ENCODE measurements at places on chromosomes 5 and 9.

DNA sequence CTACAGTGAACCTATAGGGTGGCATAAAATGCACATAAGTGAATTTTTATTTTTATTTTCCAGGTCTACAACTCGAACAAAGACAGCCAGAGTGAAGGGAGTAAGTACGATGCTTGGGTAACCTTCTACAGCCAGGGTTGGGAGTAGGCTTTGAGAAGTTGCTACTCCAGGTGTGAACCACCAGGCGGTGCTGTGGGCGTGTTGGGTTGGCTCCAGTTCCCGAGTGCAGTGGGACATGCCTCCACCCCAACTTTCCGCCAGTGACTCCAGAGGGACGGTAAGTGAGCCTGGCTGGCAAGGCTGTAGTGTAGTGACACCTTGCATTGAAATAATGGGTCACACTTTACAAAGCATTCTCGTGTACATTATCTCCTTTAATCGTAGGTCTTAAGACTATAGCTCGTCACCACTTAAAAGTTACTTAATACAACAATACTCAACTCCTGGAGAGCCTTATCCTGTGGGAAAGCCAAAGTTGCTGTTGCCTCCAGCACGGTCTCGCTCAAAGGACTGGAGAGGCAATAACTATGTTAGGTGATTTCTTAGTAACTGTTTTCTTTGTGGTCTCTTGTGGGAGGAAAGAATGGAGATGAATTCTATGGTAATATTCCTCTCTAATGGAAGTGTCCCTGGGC lies 244.0 kb downstream of the ARHGAP26 start:
- DNase-seq, result no peak

- no peak for DNase-seq
Observed at GRCh38 chr9:110069326-110070248, 138.4 kb downstream of the C9orf152 start.

DNA sequence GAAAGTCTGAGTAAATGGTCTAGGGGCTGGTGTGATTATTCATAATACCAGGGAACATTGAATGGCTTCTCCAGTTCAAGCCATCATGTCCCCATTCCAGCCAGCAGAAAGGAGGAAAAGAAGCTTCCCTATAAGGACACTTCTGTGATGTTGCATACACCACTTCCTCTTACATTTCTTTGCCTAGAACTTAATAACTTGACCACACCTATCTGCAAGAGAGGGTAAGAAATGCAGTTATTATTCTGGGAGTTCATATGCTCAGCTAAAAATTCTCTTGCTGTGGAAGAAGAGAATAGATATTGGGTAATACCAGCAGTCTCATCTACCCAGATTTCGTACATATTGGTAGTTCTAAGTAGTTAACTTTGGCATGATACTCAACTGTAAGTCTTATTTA lies 166.1 kb downstream of the SLC28A3 start:
- DNase-seq, result no peak

DNA sequence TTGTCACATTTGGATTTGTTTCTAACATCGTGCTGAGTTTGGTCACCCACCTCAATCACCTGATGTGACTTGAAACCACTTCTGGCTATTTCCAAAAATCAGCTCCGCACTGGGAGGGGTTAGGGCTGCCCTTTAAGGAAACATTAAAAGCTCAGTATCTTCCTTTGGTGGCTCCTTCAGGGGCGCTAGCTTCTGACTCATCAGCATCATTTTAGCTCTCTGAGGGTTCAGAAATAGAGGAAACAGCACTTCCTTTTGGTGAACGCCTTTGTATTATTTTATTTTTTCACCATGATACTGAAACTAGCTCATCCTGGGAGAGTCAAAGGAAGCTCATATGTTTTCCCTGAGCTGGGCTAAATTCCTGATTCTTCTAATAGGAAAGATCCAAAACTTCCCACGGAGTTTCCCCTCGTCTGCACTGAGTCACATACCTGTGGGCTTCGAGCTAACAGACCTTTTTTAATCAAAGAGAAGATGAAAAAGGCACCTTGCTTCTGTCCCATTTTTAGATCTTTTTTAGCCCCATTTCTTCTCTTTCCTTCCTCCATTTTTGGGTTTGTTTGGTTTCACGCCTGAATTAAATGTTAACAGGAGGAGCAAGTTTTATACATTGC lies 48.2 kb downstream of the ROPN1L start:
- DNase-seq, result no peak

- DNase-seq, result no peak
Observed at GRCh38 chr5:31485376-31486207, 46.3 kb downstream of the DROSHA start.

- no peak for DNase-seq
Observed at GRCh38 chr5:103260951-103261350, 2.4 kb downstream of the MACIR start.

- DNase-seq, result no peak
Observed at GRCh38 chr5:6468104-6468503, 19.4 kb downstream of the UBE2QL1 start.

DNA sequence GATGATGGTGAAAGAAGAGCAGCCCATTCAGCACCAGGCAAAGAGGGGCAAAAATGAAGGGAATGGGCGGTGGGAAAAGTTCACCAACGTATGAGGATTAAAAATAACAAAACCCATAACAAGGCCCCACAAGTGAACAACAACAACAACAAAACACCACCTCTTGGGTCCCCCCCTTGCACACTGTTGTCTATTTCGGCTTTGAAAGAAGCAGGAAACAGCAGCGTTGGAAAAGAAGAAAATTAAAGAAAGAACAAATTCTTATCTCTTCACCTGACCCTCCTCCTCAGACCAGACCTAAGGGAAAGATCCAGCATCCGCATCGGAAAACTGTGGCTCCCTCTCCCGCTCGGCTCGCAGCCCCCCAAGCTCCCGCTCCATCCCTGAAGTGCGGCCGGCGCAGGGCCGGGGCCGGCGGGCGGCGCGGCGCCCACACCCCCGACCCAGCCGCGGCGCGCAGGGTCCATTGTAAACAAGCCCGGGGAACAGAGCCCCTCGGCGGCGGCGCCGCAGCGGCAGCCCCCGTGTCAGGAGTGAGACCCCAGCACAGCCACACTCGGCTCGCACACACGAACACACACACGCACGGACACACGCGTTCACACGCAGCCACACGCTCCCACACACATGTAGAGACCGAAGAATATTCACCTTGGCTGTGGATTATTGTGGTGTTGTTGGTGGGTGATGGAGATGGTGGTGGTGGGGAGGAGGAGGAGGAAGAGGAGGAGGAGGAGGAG lies 535 bp downstream of the RFX3 start:
- DNase-seq, result peak; percentile 51

DNA sequence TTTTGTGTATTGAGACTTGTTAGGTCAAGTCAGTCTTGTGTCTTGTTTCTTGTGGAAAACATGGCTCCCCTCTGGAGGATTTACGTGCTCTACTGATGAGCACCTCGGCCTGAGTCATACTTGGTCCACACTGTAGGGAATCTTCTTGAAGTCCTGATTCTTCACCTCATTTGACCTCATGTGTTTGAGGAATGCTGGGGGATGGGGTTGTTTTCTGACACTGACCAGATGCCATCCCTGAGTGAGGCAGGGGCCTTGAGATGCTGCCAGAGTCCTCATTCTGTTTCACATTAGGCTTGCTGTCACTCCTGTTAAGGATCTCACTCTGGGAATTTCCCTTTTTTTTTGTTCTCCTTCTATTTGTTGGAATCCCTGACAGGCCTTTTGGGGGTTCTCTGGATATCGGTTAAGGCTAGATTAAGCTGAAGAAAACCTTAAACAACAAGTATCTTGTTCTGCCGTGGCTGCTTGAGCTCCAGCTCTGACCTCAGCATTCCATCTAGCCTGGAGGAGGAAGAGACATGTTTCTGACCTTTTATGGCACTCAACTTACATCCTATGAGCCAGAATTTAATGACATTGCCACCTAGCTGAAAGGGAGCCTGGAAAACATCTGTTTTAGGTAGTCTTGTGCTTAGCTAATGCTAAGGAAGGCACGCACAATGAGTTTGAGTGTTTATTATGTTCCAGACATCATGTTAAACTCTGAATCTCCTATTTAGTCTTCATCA lies 20.6 kb downstream of the TCOF1 start:
- DNase-seq, result no peak

- DNase-seq, result no peak
Observed at GRCh38 chr9:120696551-120697230, 17.6 kb downstream of the MEGF9 start.

DNA sequence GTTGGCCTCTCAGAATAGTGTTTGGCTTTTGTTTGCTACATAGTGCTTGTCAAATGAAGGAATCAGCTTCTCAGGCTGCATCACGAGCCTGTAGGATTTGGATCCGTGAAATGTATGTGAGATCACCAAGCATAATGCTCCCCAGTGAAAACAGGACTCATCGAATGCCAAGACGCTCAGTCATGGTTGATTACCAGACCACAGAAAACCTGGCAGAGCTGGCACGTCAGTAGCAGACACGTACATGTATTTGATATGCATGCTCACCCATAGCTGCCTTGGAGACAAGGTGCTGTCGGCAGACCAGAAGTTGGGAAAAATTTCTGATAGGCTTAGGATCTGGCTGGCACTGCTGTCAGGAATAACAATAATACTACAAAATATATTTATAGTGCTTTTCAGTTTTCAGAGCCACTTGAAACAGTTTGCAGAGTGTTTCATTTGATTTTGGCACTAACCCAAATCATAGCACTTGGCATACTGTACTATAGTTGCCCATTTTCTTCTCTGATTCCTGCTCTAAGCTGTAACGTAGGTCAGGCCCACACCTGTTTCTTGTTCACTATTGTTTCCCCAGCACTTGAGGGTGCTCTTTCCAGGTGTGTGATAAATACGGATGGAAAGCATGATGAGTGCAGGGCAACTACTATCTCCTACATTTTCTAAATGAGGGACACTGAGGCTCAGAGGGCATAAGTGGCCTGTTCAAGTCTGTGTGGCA lies 226.1 kb downstream of the NR3C1 start:
- no peak for DNase-seq

DNA sequence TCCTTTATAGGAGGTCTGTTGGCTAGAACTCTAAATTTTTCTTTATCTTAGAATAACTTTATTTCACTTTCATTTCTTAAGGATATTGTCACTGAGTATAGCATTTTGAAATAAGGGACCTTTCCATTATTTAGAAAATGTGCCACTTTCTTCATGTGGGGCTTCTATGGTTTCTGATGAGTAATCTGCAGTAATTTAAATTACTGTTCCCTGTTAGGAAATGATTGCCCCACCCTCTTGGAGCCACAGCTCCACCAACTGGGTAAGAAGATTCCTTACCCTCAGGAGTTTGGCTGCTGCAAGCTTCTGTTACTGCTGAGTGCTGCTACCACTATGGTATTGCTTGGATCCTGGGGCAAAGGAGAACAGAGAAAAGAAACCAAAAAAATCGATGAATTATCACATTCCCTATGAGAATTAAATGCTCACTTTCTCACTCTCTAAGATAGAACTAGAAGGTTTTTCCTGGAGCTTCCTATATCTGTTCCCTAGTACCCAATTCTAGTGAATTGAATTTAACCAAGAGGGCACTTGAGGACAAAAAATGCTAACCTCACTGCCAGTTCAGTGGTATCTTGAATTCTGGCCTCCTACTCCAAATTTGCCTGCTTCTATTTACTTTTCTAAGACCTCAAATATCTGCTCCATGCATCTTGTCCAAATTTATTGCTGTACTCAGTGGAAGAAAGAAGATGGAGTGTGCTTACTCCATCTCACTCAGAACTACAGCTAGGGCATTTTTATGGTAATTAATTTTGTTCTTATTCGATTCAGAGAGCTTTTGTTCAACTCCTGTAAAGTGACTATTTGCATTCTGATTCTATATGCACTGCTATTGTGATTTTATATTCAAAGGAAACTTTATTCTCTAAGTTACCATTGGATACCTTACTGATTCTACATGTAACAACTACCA lies 2111.3 kb downstream of the MAT2B start:
- DNase-seq, result no peak

- no peak for DNase-seq
Observed at GRCh38 chr9:5470122-5470521, 19.8 kb downstream of the CD274 start.

All from CD4-positive, alpha-beta T cell (primary cell).